ENCODE measurements at places on chromosomes 11 and 22. TPM values are rescaled to one million over a fixed set of nuclear protein-coding genes. Genes with fewer than 3 reads are reported as not detected.

Gene GVQW3
- total RNA-seq: 3.9 TPM

Gene MFRP
- total RNA-seq: not detected

GRCh38 chr22:17434856-17435255 lies 65.6 kb downstream of the CECR2 start:
- no peaks in the 10 kb centered on the region for H3K4me1 ChIP-seq
- no peaks in the 10 kb centered on the region for H3K27me3 ChIP-seq
- no peak overlapping the region for H3K27ac ChIP-seq
- H3K4me3 ChIP-seq: no peak overlapping the region
- no peaks in the 10 kb centered on the region for H3K36me3 ChIP-seq

- no peaks in the 10 kb centered on the region for H3K36me3 ChIP-seq
- H3K4me3 ChIP-seq: no peak overlapping the region
- no peaks in the 10 kb centered on the region for H3K27me3 ChIP-seq
- no peak for DNase-seq
- no peaks in the 10 kb centered on the region for H3K4me1 ChIP-seq
These were observed 17.9 kb downstream of the RAB38 start for GRCh38 chr11:88157370-88157769.

GRCh38 chr22:45960477-45961386 lies 16.2 kb downstream of the WNT7B start:
- peaks cover 79% of the 10 kb centered on the region for H3K27me3 ChIP-seq
- no peaks in the 10 kb centered on the region for H3K4me1 ChIP-seq
- no peaks in the 10 kb centered on the region for H3K36me3 ChIP-seq
- H3K27ac ChIP-seq: no peak overlapping the region
- H3K4me3 ChIP-seq: no peak overlapping the region

Gene ARRB1
- total RNA-seq: 139 TPM

DNA sequence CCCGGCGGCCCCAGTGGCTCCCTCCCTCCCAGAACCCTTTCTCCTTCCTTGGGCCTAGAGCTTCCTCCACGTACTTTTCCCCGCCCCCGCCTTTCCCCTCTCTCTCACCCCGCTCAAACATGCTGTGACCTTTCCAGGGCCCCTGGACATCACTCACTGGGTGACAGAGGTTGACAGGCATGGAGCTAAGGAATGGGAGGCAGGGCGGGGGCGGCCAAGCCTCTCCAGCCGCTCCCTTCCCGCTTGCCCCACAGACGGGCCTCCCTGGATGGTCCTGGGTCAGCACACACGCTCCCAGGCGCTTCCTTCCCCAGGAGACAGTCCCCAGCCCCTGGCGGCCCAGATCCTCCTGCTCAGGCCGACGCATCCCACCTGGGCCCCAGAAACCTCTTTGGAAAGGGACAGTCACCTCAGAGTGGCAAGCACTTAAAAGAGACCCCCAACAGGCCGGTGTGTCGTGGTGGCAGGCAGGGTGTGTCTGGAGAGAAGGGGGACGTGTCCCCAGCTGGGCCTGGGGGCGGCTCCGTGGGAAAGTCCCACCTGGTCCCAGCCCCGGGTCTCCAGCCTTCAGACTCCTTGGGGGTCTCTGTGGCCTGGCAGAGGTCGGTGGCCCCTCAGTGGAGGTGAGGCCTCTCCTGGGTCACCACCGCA lies 8.8 kb downstream of the H19 start:
- no peak overlapping the region for H3K27ac ChIP-seq
- H3K36me3 ChIP-seq: no peaks in the 10 kb centered on the region
- peak; percentile 50 for DNase-seq
- no peaks in the 10 kb centered on the region for H3K4me1 ChIP-seq

Data from spleen (tissue), 13 donors.